ENCODE measurements at places on chromosomes 13 and 19.

DNA sequence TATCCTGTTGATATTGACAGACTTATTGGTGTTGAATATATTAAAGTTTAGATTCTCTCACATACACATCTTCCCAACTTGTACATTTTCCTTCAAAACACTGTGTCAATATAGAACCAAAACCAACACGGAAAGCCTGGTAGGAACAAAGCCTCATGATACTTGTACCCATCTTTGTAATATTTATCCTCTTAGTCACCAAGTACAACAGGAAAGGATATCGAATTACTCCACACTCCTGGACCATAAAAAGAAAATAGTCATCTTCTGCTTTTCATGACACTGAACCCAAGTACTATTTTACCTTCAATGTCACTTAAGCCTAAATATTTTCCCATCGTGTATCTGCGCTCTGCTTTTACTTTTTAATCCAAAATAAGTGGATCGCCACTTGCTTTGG lies 702.9 kb upstream of the PCDH9 start:
- DNase-seq: no peak

DNA sequence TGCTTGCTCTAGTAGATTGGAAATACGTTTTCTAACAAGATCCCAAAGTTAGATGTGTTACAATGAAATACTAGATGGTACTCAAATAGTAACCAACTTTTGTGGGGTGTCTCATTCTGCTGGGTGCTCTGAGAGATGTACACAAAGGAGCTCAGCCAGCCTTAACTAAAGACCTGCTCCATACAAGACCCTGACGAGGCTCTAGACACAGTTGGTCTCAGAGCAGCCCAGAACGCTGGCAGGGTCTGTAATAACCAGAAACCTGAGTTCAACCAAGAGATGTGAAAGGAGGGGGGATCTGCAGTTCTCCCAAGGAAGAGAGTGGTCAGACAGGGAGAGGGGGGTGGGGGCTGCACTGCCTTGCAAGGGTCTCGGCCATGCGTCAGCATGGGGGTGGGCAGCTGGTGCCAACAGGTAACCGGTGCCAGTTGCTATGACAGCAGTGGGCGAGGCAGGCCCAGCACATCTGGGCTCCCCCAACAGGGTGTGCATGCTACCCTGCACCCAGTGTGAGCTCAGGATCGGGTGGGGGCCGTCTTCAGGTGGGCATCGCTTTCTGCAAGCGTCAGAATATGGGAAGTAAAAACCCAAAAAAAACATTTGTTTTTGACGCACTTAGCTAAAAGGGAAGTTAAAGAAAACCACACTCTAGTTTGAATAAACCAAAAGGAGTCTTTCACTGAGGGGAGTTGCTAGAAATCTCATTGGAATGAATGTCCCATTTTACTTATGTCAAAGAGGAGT lies 68.0 kb upstream of the GPR183 start:
- no peak for DNase-seq

DNA sequence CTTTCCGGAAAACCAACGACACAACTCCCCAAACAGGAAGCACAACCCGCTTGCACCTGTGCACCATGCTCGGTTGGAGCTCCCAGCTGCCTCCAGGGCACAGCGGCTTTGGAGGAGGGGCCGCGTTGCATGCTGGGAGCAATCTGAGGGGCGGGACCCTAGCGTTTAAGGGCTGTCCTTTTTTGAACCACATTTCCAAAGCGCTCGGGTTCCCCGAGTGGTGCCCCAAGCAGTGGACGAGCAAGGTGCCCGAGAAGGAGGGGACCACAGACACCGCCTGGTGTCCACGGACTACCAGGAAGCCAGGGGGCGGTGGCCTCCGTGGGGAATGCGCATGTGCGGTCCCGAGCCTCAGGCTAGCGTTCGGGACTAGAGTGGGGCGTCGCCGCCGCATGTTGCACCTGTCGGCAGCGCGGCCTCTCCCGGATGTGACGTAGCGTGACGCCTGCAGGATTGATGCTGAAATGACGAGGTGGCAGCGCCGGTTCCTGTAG lies 11.9 kb upstream of the ZNF57 start:
- no peak for DNase-seq

- DNase-seq: no peak
Observed at GRCh38 chr19:5086230-5086629, 117.3 kb downstream of the KDM4B start.

- no peak for DNase-seq
Observed at GRCh38 chr13:60655256-60655655, 258.2 kb downstream of the TDRD3 start.

- DNase-seq: no peak
Observed at GRCh38 chr13:42239161-42239560, 32.8 kb upstream of the AKAP11 start.

DNA sequence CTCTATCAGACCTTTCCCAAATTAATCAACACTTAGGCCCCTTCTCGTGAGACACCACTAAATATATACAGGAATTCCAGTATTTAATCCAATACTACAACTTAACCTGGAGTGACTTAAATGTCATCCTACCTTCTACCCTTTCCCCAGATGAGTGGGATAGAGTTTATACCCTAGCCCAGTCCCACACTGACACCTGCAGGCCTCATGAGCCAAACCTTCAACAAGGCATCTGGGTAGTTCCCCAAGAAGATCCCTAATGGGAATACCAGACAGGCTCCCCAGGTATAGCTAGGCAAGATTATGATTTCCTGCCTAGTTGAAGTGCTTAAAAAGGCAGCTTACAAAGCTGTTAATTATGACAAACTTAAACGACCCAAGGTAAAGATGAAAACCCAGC lies 15.9 kb downstream of the ZNF83 start:
- DNase-seq: no peak

GRCh38 chr13:96020155-96020575 lies 33.0 kb downstream of the UGGT2 start:
- DNase-seq: no peak

DNA sequence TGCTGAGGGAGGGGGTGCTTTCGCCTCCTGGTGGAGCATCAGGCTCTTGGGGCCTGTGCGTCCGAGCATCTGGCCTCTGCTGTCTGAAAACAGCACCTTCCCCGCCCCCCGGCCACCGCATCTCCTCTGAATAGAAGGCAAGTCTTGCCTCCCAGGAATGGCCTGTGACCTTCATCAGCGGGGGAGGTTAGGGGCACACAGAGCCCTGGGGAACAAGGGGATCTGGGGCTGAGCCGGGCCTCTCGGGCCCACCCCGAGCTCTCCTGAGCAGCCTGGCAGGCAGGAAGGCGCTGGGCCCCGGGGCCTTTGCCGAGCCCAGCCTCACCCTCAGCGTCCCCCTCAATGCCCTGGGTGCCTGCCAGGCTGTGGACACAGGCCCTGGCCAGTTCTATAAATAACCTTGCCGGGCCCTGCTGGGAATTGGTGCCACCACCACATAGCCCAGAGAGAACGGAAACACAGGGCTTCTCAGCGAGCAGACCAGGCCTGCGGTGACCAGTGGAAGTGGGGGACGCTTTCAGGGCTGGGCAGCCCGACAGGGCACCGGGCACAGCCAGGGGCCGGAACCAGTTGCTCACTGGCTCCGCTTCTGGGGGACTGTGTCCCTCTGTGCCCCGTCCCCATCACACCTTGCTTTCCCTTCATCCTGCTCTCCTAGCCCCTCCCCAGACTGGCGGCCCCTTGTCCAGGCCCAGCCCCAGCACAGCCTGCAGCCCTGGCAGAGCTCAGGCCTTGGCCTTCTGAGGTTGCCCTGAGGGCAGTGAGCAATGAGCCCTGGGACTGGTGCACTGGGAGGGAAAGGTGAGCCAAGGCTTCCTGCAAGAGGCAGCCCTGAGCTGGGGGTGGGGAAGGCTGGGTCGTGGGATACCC lies 9.5 kb downstream of the STK11 start:
- no peak for DNase-seq

DNA sequence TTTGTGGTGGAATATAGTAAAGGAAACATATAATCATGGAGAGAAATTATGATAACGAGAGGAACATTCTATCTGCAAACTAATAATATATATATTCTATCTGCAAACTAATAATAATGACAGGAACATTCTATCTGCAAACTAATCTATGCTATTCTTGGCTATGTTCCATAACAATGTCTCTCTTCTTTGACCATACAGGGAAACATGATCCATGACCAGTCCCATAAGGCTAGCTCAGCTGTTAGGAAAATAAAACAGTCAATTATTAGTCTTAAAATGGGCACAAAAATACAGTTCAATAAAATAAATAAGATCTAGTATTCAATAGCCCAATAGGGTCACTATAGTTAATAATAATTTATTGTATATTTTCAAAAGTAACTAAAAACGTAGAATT lies 707.8 kb upstream of the PCDH20 start:
- no peak for DNase-seq

GRCh38 chr13:84360822-84361221 lies 478.5 kb upstream of the SLITRK1 start:
- DNase-seq: no peak

- no peak for DNase-seq
Observed at GRCh38 chr13:19185865-19186645, 4.4 kb upstream of the TUBA3C start.

DNA sequence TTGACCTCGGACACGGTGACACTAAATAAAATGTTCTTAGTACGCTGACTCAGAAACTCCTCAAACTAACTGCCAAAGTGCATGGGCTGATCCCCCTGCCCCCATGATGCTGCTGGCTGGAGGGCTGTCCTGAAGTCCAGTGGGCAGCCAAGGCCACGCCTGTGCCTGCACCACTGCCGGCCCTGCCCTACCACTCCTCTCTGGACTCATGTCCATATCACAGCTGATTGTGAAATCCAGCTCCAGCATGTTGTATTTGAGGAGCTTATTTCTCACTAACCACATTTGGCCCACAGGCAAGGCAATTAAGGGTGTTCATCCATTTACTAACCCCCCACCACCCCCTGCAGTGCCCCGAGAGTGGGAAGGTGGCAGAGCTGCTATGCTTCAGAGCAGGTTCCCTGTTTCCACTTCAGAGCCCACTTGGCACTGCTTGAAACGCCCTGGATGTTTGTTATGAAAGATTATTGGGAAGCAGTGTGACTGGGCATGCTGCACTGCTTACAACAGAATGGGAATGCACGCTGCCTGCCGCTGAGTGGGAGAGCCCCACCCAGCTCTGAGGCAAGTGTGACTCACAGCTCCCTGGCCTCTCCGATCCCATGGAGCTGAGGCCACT lies 114.0 kb downstream of the UQCRFS1 start:
- no peak for DNase-seq

- no peak for DNase-seq
Observed at GRCh38 chr13:50140153-50140552, 124.9 kb downstream of the KCNRG start.

GRCh38 chr19:3514930-3515329 lies 8.8 kb downstream of the FZR1 start:
- DNase-seq: no peak

DNA sequence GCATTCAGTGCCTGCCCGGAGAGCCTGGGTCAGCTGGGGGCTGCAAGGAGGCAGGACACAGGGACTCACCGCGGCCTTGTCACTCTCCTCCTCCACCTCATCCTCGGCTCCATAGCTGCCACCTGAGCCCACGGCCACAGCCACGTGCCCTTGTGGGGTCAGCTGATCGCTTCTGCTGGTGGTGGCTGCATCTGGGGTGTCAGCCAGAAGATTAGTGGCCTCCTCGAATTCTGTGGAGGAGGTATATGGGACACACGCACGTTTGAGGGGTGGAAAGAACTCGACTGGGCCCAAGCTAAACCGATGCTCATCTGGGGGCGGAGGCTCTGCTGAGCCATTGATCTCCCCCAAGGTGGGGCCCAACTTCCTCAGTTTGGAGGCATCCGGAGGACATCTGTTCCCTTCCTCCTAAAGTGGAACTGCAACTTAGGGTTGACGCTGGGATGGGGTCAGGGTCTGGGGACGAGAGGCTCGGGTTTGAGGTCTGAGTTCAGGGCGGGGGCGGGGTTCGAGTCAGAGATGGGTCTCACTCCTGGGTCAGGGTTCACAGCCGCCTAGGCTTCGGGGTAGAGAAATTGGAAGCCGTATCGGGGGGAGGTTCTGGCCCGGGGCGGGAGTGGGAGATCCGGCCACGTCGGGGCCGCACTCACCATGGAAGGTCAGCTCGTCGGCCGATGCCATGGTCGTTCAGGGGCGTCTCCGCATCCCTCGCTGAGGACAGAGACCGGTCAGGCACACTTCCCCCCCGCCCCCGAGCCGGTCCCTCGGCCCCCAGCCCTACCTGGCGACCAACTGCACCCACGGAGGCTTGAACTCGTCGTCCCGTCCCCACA lies 493 bp downstream of the YIPF2 start:
- no peak for DNase-seq

- DNase-seq: no peak
Observed at GRCh38 chr19:38684078-38684861, 36.8 kb downstream of the ACTN4 start.

- DNase-seq: no peak
Observed at GRCh38 chr19:2038284-2039088, 12.6 kb downstream of the MKNK2 start.

DNA sequence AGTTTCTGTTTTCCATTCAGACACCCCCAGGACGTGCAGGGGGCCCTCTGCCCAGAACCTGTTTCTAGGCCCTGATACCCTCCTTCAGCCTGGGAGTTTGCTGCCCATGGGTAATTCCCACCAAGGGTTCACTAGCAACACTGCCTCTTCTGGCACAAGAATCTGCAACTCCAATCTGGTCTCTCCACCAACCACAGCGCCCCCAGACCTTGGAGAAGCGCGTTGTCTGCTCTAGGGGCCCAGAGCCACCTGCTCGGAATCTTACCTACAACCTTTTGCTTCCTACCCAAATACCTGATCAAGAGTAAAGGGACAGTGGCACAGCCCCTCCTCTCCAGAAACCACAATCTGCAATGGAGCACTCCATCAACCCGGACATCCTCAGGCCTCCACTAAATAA lies 763 bp downstream of the ZNF180 start:
- DNase-seq: no peak

DNA sequence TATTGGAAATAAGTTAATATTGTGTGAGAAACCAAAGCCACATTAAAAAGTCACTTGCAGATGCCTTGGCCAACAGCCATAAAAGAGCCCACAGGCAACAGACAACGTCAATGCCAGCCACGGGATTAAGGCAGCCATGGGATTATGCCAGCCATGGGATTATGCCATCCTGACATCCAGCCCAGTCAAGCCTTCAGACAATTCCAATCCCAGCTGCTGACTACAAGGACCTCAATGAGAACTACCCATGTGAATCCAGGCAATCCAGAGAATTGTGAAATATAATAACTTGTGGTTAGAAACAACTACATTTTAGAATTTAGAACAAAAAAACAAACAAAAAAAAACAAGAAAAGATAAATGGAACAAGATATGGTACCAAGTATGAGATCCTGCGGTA lies 356.6 kb downstream of the EFNB2 start:
- DNase-seq: no peak

- DNase-seq: no peak
Observed at GRCh38 chr13:107035778-107036177, 467.8 kb upstream of the ARGLU1 start.

GRCh38 chr19:371501-372168 lies 27.0 kb upstream of the MIER2 start:
- DNase-seq: no peak

DNA sequence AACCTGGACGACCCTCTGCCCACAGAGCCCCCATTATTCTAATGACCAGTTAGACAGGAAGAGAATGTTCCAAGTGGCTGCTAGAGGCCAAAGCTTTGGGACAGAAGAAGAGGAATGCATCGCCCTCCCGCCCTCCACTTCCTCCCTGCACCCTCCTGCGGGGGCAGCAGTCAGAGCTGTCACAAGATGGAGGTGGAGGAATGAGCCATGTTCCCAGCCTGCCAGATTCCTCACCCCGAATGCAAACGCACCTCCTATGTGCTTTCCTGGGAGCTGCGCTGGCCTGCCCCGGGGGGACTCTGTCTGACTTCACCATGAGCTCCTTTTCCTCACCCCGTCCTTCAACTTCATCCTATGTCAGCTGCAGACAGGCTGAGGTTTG lies 1.7 kb downstream of the YJEFN3 start:
- DNase-seq: no peak

Data from stimulated activated CD8-positive, alpha-beta memory T cell treated with anti-CD3 and anti-CD28 coated beads, Interleukin-7, amount 100 ng/mL, for 1 hour (primary cell).